Keratinocyte (primary cell): ENCODE measurements at places on chromosomes 5 and 9. TPM values are rescaled to one million over a fixed set of nuclear protein-coding genes. Genes with fewer than 3 reads are reported as not detected.

- no peak for DNase-seq
These were observed 45.3 kb upstream of the NCS1 start for GRCh38 chr9:130126721-130127433.

MARCOL gene
- polyA plus RNA-seq: not detected in 3 replicates

FST gene
- 139 to 557 TPM (median 276 TPM) in 3 replicates for polyA plus RNA-seq

DNA sequence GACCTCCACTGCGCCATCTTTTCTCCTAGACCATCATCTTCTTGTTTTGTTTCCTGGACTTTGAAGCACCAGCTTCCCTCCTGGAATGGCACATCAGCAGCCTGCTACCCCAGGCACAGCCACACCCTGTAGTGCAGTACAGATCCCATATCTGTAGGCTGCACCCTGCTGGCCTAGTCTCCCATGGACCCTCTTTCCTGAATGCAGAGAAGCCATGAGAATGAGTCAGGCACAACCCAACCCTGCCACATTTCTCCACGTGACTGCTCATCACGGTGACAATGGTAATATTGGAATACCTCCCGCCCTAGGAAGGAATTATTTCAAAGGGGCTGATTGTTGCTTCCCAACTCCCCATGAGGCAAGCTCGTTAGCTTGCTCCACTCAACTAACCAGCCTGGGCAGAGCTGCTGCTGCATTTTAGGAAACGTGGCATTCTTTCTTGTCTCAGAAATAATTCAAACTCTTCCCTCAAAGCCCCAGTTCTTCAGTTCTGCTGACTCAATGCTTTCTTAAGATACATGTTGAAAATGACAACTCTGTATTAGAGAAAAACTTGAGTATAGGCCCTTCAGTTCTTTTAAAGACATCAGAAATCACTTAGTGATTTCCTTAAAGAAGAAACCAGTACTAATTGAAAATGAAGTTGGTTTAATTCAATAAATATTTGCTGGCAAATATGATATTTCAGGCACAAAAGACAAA lies 328.1 kb downstream of the MLLT3 start:
- DNase-seq: no peak

CATSPER3 gene
- polyA plus RNA-seq: 0.10 to 0.31 TPM (median 0.22 TPM) in 3 replicates

DNA sequence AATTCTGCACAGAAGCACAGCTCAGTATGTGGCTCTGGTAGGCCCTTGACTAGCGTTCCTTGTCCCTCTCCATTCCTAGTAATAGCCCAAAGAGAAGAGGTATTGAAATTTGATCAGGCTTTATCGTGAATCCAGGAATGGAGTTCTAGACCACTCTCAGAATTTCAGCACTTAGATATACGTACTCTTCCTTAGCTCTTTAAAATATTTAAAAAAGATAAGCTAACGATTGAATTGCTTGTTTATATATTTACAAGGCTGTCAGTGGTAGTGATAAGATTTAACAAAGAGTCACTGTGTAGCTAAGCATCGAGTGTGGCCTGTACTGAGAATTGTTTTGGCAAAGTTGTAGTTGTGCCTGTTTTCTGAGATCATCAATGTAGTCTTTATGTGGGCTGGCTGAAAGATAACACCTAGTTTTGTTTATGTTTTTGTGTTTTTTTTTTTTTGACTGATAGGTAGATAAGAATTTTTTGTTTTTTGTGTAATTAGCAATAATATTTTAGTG lies 2.5 kb downstream of the KIAA1958 start:
- no peak for DNase-seq

DNA sequence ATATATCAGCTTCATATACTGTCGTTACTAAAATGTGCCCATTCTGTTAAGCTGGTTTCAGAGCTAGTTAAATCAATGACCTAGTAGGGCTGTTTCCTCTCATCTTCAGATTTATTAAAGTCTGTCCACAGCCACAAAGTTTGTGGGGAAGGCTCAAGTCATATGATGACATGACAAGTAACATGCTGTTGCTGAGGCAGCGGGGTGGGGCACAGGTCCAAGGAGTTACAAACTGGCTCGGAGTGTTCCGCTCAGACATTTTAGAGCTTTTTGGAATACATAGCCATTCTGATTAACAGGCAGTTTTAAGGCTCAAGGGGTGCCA lies 2.7 kb upstream of the ANP32B start:
- no peak for DNase-seq

PCDHA9 gene
- polyA plus RNA-seq: 0.01 TPM in 1 of 3 replicates, not detected in the others

- DNase-seq: no peak
These were observed 134.1 kb downstream of the PAPPA start for GRCh38 chr9:116287721-116288120.

FBXW11 gene
- polyA plus RNA-seq: 36.5 to 48.4 TPM (median 44.0 TPM) in 3 replicates

GRCh38 chr9:14298601-14299022 lies 15.3 kb downstream of the NFIB start:
- no peak for DNase-seq

- no peak for DNase-seq
These were observed 31.2 kb downstream of the CNOT6 start for GRCh38 chr5:180525399-180525798.

ENTPD8 gene
- not detected in 3 replicates for polyA plus RNA-seq

DNA sequence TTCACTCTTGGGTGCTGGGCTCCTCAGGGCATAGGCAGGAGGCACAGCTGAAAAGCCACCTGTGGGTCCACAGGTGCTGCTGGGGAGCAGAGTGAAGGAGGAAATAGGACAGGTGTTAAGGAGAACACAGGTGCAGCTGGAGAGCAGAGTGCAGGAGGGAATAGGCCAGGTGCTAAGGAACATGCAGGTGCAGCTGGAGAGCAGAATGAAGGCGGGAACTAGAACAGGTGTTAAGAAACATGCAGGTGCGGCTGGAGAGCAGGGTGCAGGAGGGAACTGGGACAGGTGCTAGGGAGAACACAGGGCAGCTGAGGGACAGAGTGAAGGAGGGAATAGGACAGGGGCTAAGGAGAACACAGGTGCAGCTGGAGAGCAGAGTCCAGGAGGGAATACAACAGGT lies 43.8 kb upstream of the PLEKHG4B start:
- no peak for DNase-seq

DNA sequence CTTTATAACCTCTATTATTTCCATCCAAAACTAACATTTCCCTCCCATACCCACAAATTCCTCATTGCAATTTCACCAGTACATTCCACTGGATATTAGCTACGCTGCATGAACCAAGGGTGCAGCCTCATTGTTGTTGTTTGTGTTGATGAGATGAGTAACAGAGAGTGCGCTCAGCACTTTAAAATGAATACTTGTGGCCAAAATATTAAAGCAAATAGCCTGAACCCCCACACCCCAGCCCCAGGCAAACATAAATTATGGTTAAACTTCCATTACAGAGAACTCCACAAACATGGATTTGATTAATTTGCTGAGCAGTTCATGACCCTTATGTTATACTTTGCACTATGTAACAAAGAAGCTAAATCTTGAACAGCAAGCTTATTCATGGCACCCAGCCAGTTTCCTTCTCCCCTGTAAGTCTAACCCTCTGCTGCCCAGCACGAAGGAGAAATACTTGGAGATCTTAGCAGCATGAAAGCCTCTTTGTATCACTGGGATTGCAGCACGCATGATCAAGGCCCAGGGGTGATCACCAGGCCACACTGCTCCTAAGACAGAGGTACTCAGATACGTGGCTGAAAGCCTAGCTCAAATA lies 205.0 kb downstream of the DOCK8 start:
- DNase-seq: no peak

NPR3 gene
- polyA plus RNA-seq: 0.01 to 0.55 TPM (median 0.12 TPM) in 3 replicates

DNA sequence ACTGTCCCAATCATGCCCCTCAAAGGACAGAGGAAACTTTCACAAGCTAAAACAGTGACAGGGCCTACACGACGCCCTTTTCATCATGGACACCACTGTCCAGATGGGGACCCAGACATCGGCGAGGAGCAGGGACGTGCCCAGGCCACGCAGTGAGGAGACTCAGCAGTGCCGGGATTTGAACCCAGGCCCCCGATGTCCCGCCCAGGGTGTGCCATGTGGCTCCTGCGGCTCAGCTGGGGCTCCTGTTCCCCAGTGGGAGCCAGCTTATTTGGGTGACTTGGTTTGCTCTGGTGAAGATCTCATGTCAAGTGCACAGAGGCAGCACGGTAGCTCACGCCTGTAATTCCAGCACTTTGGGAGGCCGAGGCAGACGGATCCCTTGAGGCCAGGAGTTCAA lies 82.2 kb downstream of the STK10 start:
- DNase-seq: no peak
